Heart right ventricle (tissue), 16 donors: ENCODE measurements at places on chromosomes 3 and 15. TPM values are rescaled to one million over a fixed set of nuclear protein-coding genes. Genes with fewer than 3 reads are reported as not detected.

- no peak for DNase-seq
Observed at GRCh38 chr15:33243869-33244268, 49.4 kb upstream of the FMN1 start.

- no peak for DNase-seq
Observed at GRCh38 chr15:80315289-80315987, 63.4 kb upstream of the CTXND1 start.

- peak; percentile 60 for DNase-seq
Observed at GRCh38 chr15:93089727-93090305, 805 bp upstream of the RGMA start.

Gene ADAMTS9
- total RNA-seq: 11.0 TPM

GRCh38 chr3:100003609-100004503, 110.4 kb downstream of the FILIP1L start:
- DNase-seq: no peak

DNA sequence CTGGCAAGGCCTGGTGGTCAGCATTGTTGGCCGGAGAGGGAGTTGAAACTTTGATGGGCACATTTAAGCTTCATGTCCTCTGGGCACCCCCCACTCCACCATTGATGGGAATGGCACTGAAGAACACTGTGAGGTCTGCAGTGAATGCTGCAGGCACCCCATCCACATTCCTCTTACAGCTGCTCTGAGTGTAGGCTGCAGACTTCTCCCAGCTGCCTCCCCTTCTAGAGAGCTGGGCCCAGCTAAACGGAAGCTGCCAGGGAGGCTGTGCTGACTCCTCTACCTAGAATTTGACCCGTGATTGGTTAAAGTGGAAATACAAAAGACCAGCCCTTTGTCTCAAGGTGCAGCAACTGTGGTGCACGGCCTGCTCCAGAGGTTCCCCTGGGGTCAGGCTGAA, 10.6 kb downstream of the TMEM158 start:
- DNase-seq: no peak

GRCh38 chr15:45704329-45705249, 69.8 kb downstream of the SQOR start:
- DNase-seq: peak; percentile 21

Gene SHC4
- total RNA-seq: 1.6 TPM

Gene ARMC8
- total RNA-seq: 30.0 TPM

GRCh38 chr3:129840707-129841360, 52.7 kb downstream of the TMCC1 start:
- no peak for DNase-seq

DNA sequence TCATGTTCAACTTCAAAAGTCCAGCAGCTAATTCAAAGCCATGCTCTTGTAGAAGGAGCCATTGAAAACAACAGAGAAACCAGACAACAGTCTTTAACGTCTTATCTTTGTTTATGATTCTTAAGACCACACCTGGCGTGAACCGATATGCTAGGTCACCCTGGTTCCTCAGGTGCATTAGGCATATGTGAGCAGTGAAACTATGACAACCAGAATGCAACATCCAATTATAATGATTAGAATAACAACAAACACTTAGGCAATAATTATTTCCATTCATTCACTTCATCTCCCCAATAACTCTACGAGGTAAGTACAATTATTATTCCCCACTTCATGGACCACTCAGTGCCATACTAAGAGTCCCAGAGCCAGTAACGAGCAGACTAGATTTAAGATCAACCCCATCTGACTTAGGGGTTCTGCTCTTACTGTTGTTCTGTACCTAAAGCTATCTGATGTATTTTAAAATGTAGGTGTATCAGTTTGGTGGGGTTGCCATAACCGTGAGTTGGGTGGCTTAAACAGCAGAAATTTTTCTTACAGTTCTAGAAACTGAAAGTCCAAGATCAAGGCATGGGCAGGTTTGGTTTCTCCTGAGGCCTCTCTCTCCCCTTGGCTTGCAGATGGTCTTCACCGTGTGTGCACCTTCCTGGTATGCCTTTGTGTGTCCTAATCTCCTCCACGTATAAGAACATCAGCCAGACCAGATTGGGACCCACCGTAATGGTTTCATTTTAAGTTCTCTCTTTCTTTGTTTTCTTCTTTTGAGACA, 997.8 kb upstream of the CFAP20DC start:
- no peak for DNase-seq

- no peak for DNase-seq
Observed at GRCh38 chr3:185504636-185505035, 5.8 kb upstream of the TMEM41A start.

Gene P2RY13
- 0.57 TPM for total RNA-seq

- DNase-seq: no peak
Observed at GRCh38 chr3:145735631-145736030, 425.4 kb downstream of the PLOD2 start.

DNA sequence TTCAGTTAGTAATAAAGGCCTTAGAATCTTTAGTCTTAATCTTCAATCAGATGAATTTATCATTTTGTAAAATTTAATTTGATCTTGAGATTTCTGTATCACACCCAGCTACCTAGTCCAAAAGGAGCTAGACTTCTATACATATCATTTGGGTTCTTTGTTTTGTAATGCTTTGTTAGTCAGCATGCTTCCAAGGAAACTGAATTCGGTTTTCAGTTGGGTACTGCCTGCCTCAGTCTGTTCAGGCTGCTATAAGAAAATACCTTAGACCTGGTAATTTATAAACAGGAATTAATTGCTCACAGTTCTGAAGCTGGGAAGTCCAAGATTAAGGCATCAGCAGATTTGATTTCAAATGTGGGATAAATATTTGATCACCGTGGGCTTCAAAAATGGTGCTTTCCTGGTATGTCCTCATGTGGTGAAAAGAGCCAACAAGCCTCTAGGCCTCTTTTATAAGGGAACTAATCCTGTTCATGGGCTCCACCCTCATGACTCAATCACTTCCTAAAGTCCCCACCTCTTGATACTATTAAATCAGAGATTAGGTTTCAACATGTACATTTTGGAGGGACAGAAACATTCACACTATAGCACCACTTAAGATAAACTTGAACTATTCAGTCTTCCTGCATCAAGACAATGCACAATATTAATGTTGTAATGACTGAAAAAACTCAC, 800.7 kb downstream of the NAALADL2 start:
- no peak for DNase-seq

Gene ZCWPW2
- 3.7 TPM for total RNA-seq

DNA sequence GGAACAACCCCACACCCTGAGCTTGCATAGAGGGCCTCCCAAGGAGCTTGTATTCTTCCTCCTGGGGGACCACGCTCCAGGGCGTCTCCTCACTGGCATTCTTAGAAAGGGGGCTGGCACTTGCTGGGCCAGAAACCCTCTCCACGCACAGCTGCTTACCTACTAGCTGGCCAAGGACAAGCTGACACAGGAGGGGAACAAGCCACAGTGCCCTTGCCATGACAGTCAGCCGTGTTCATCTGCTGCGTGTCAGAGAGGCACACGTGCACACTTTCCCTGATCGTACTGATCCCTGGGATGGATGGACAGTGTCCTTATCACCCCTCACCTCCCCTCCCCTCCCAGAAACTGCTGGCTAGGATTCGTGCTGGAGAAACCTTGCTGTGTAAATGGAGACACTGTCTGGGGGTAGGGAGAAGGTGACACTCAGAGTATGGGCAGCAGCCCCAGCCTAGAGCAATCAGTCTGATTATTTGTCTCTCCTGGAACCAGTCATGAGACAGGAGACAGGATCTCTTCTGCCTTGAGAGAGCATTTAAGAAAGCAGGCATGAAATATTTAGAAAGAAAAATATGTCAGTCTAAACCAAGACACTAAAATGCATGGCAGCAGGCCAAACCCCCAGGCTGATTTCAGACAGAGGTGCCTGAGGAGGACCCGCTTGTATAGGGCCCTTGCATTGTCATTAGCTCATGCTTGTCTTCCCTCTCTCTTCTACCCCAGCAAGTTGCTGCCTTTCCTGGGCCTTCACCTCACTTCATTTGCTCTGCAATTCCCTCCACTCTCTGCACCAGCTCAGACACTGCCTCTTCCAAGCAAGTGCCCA, 311.8 kb upstream of the TRIM42 start:
- DNase-seq: no peak

Gene SMAD6
- 12.2 TPM for total RNA-seq

DNA sequence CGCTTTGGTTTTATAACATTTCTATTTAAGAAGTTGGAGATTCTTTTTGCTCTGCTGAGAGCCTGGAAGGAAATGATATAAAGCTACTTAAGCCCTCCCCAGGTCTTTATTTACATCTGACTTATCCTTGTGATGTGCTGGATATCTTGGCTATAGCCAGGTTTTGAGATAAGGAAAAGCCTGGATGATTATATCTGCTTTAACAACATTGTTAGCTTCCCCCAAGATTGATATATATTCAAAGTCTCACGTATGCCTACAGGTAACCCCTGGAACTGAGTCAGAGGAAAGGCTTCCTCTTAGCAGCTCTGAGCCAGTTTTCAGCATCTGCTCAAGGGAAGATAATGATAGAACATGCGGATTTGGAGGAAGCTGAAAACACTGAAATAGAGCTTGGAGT, 61.5 kb upstream of the CRBN start:
- no peak for DNase-seq

DNA sequence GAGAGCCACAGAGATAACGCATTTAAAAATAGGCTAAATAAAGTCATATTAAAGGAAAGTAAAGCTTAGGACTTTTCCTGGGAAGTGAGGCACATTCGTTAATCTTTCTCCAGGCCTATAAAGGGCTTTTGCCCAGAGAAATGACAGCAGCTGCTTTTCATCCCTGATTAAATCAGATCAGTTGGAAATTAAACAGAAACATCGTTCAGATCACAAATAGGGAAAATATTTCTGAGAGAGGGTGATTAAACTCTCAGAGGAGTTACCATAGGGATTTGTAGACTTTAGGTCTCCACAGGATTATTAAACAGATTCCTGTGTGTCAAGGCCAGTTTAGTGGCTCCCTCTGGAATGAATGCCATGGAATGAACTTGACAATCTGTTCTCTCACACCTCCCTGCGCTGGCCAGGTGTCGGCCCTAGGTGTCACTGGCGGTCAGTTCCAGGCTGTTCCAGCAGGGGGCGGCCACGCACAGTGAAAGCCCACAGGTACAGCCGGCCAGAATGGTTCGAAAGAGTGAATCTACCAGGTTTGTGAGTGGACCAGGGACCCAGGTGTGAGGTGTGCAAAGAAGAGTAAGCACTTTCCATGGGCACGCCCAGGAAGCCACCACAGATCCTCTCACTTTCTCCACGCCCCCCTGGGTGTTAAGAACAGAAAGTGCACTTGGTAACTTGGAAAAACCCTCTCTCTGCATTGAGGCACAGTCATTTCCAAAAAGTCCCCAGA, 253.0 kb upstream of the RASGRP1 start:
- peak; percentile 81 for DNase-seq

Gene MME
- total RNA-seq: 3.1 TPM

GRCh38 chr15:75532413-75533250, 46.5 kb downstream of the PTPN9 start:
- DNase-seq: peak; percentile 85

DNA sequence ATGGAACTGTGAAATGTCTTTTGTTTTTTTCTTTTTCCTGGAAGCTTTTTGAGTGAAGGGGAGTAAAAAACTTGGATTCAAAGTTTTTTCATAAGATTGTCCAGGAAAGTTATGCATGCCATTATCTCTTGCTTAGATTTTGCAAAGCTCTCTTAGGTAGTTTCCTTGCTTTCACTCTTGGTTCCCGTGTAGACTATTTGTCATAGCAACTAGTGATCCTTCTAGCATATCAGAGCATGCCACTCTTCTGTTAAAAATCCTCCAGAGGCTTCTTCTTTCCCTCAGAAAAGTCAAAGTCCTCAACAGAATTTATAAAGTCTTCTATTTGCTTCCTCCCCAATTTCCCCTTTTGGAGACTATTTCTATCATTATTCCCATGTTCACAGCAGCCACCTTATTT, 21.1 kb downstream of the GTF2E1 start:
- DNase-seq: no peak
